ENCODE measurements at places on chromosomes 6 and 20. TPM values are rescaled to one million over a fixed set of nuclear protein-coding genes. Genes with fewer than 3 reads are reported as not detected.

CGA gene
- not detected for polyA plus RNA-seq

TPX2 gene
- 2.1 TPM for polyA plus RNA-seq

IRF4 gene
- polyA plus RNA-seq: not detected

UBD gene
- polyA plus RNA-seq: not detected

MAK gene
- not detected for polyA plus RNA-seq

KIF25 gene
- polyA plus RNA-seq: not detected

MCHR2 gene
- polyA plus RNA-seq: not detected

RAB22A gene
- 14.5 TPM for polyA plus RNA-seq

DYNLT2 gene
- polyA plus RNA-seq: 1.8 TPM

TMEM181 gene
- 47.6 TPM for polyA plus RNA-seq

Data from neural cell (in vitro differentiated cells).